ENCODE measurements at places on chromosomes 5 and 9. TPM values are rescaled to one million over a fixed set of nuclear protein-coding genes. Genes with fewer than 3 reads are reported as not detected.
A peak's percentile ranks its signal among the peaks of the same experiment; 100 is the strongest.

The HTR1A gene
- not detected for total RNA-seq

DNA sequence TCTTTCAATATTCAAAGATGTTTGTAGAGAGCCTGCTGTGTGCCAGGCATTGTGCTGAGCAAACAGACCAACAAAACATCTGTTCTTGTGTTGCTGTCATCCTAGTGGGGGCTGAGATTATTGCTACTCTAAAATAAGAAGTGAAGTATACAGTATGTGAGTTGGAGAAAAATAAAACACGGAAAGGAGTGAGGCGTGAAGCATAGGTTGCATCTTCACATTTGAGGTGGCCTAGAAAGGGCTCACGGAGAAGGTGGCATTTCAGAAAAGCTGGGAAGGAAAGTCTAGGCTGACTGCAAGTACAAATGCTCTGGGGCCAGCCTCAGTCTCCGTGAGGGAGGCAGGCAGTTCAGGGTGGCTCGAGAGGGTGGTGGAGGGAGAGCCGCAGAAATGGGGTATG, 80.3 kb downstream of the CSNK1A1 start:
- H3K27ac ChIP-seq = no peak overlapping the region
- H3K4me3 ChIP-seq = no peak overlapping the region
- H3K27me3 ChIP-seq = peaks cover 9% of the 10 kb centered on the region
- no peaks in the 10 kb centered on the region for H3K4me1 ChIP-seq

- H3K4me3 ChIP-seq = no peak overlapping the region
- no peaks in the 10 kb centered on the region for H3K4me1 ChIP-seq
- no peaks in the 10 kb centered on the region for H3K27me3 ChIP-seq
- H3K27ac ChIP-seq = no peak overlapping the region
- peak; percentile 9 for DNase-seq
These were observed 53.6 kb downstream of the RASGEF1C start for GRCh38 chr5:180155365-180155926.

The FOXD1 gene
- 0.28 TPM for total RNA-seq

- peaks cover 2% of the 10 kb centered on the region for H3K27me3 ChIP-seq
- DNase-seq = no peak
- H3K4me1 ChIP-seq = peaks cover 24% of the 10 kb centered on the region
- H3K36me3 ChIP-seq = peaks cover 15% of the 10 kb centered on the region
- H3K4me3 ChIP-seq = peak overlapping the region; percentile 81
These were observed 597 bp upstream of the TMEM250 start for GRCh38 chr9:136119061-136119882.

GRCh38 chr9:4435197-4435596, 55.1 kb upstream of the SLC1A1 start:
- H3K36me3 ChIP-seq = no peaks in the 10 kb centered on the region
- no peak for DNase-seq
- no peaks in the 10 kb centered on the region for H3K4me1 ChIP-seq
- H3K27ac ChIP-seq = no peak overlapping the region
- H3K4me3 ChIP-seq = no peak overlapping the region
- peaks cover 14% of the 10 kb centered on the region for H3K27me3 ChIP-seq

- H3K27me3 ChIP-seq = no peaks in the 10 kb centered on the region
- H3K27ac ChIP-seq = no peak overlapping the region
- no peak for DNase-seq
- H3K36me3 ChIP-seq = no peaks in the 10 kb centered on the region
- H3K4me1 ChIP-seq = no peaks in the 10 kb centered on the region
These were observed 485.2 kb upstream of the FTMT start for GRCh38 chr5:121366515-121366914.

DNA sequence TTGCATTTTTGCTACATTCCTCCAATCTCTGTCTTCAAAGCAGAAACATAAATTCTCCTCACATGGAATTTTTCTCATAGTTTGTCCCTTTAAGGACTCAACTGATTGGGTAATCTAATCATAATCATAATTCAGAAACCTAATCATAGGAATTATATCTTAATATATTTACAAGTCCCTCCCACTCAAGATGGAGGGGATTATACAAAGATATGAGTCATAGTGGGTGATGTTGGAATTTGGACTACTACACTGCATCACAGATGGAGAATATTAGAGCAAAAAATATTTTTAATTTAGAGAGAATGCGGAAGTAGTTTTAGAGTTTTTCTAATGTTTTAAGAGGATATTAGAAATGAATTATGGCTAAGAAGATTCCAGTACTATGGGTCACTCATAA, 1034.0 kb downstream of the DTWD2 start:
- no peak overlapping the region for H3K27ac ChIP-seq
- DNase-seq = no peak
- no peaks in the 10 kb centered on the region for H3K27me3 ChIP-seq
- no peak overlapping the region for H3K4me3 ChIP-seq
- no peaks in the 10 kb centered on the region for H3K36me3 ChIP-seq

DNA sequence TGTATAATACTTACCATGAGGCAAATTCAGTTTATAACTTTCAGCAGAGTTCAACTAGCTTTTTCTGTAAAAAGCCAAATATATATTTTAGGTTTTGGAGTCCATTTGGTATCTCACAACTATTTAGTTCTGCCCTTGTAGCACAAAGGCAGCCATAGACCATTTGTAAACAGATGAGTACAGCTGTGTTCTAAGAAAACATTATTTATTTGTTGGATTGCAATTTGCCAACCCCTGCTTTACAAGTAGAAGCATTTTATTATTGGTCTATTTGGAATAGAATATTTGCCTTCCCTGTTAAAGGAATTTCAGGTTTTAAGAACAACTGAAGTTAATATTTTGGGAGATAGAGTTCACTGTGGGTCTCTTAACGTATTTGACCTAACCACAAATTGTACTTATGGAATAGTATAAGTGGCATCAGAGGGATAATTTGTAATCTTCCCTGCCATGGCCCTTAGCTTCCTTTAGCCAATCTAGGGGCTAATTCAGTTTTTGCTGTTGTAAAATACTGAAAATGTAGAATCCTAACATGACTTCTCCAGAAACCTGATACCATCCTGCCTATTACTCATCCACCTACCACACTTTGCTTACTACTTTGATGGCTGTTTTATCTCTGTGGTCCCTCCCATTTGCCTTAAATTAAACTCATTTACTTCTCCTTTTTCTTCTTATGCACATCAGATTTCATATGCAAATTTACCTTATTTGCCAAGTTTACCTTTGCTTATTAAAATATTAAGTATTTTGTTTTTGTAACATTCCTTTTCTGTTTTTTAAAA, 109.2 kb downstream of the DMXL1 start:
- H3K27ac ChIP-seq = no peak overlapping the region
- peaks cover 1% of the 10 kb centered on the region for H3K4me1 ChIP-seq
- H3K36me3 ChIP-seq = peaks cover 18% of the 10 kb centered on the region

DNA sequence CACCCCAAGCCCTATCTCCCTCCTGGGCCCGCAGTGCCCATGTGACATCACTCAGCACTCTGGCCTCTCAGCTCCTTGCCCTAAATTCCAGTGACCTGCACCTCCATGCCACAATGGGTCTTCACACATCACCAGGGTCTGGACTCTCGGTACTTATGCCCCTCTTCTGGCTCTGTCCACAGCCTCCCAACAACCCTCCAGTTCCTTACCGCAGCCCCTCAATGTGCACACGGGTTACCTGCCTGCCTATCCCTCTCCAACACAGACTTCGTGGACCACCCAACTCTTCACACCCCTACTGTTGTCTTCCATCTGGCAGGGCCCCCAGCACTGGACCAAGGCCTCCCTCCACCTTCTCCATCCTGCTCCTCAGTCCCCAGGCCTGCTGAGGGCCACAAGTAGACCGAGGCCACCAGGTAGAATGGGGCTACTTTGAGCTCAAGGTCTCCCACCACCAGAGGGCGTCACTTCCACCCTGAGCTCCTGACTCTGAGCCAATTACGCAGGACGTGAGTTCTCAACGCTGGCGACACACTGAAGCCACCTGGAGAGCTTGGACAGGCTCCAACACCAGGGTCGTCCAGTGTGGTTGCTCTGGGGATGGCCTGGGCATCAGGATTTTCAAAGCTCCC, 172.1 kb downstream of the GABBR2 start:
- H3K27me3 ChIP-seq = peaks cover 13% of the 10 kb centered on the region
- H3K27ac ChIP-seq = no peak overlapping the region
- H3K36me3 ChIP-seq = no peaks in the 10 kb centered on the region
- no peaks in the 10 kb centered on the region for H3K4me1 ChIP-seq
- DNase-seq = peak; percentile 48
- no peak overlapping the region for H3K4me3 ChIP-seq
